ENCODE measurements at places on chromosomes 6 and 20. TPM values are rescaled to one million over a fixed set of nuclear protein-coding genes. Genes with fewer than 3 reads are reported as not detected.

- H3K27ac ChIP-seq, result no peak overlapping the region
- H3K36me3 ChIP-seq, result no peaks in the 10 kb centered on the region
- H3K4me1 ChIP-seq, result no peaks in the 10 kb centered on the region
- no peak for DNase-seq
Observed at GRCh38 chr6:132405143-132405915, 4.1 kb upstream of the MOXD1 start.

GRCh38 chr6:139080255-139080920 lies 51.8 kb downstream of the ABRACL start:
- H3K27me3 ChIP-seq, result no peaks in the 10 kb centered on the region
- no peak for DNase-seq
- H3K4me3 ChIP-seq, result no peak overlapping the region
- H3K27ac ChIP-seq, result no peak overlapping the region

DNA sequence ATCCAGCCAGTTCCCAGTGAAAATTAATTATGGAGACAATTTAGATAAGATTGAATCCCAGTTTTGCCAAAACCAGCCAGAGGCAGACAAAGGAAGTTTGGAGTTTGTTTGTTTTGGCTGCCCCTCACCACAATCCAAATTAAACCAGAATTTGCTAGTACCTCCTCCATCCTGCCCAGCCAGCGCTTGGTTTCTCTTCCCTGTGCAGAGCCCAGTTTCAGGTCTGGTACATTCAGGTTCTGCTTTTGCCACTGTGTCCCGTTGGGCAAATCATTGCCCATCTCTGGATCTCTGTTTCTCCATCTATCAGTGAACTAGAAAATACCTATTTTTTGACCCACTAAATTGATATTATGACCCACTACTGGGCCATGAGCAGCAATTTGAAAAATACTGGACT lies 26.4 kb downstream of the FOXP4 start:
- no peaks in the 10 kb centered on the region for H3K27me3 ChIP-seq
- H3K36me3 ChIP-seq, result no peaks in the 10 kb centered on the region
- peaks cover 5% of the 10 kb centered on the region for H3K4me1 ChIP-seq
- DNase-seq, result no peak

DNA sequence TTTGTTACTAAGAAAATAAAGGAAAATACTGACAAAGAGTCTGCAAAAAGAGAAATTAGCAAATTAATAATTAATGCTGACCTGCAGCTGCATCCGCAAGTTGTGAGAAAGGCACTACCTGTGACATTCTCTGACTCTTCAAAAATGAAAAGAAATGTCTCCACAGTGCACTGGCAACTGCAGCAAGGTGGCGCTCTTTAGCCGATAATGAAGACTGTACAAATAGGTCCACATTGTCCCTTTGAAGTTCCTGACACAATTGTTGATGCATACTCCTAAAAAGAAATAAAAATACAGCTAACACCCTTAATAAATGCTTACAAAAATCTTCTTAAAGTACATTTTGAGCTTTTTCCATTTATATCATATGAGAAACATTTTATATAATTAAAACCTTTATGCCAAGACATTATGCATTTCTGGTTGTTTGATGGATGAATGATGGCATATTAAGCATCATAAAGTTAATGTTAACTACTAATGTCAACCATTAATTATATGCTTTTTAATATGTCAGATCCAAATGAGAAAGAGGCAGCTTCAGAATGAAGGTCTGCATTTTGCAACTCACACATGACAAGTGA lies 96.5 kb downstream of the MMS22L start:
- no peaks in the 10 kb centered on the region for H3K27me3 ChIP-seq
- H3K27ac ChIP-seq, result no peak overlapping the region
- H3K36me3 ChIP-seq, result no peaks in the 10 kb centered on the region

GRCh38 chr6:130617658-130618057 lies 209.5 kb upstream of the SMLR1 start:
- DNase-seq, result no peak
- no peak overlapping the region for H3K27ac ChIP-seq
- no peak overlapping the region for H3K4me3 ChIP-seq
- no peaks in the 10 kb centered on the region for H3K4me1 ChIP-seq

DNA sequence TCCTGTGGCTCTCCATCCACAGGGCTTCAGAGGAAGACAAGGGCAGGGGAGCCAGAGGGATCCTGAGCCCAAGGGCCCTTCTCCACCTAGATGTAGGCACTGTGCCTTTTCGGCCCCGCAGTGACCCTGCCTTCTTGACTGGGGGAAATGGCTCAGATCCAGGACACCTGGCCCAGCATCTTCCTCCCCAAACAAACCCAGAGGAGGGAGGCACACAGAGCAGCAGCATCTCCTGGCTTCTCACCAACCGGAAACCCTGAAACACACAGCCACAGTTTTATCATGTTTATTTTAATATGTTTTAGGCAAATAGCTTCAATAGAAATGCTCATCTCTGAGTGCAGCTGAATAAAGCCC lies 84.5 kb upstream of the LRFN2 start:
- DNase-seq, result no peak
- no peaks in the 10 kb centered on the region for H3K36me3 ChIP-seq
- H3K27me3 ChIP-seq, result no peaks in the 10 kb centered on the region
- no peak overlapping the region for H3K4me3 ChIP-seq
- H3K4me1 ChIP-seq, result no peaks in the 10 kb centered on the region

DNA sequence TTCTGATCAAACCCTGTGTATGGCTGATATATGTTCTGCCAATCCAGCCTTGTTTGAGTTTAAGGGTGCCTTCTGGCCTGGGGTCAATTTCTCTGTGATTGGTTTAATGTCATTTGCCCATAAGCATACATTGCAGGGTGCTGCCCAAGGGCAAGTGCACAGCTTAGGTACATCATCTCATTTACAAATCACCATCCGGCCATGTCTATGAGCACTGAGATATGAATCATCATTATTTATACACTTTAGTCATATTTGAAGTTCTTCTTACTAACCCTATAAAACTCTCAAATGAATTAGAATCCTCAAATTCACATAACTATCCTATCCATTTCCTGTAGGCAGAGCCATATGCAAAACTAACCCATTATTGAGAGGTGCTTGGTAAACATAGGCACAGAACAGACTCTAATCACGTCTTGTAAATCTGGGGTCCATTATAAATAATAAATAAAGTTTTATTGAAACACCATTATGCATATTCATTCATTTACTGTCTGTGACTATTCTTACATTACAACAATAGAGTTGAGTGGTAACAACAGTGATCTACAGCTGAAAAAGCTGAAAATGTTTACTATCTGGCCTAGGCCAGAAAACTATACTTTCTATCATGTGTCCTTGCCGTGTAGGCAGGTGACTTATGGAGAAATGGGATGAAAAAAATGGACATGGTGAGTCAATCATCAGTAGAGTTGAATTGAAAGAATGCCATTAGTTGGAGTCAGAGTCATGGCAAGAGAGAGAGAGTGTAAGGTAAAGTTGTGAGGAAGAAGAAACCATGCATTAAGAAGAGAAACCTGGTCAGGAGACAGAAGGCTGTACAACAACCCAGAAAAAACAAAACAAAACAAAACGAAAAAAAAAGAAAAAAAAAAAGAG lies 25.0 kb downstream of the KCNQ5 start:
- H3K27me3 ChIP-seq, result no peaks in the 10 kb centered on the region
- no peaks in the 10 kb centered on the region for H3K36me3 ChIP-seq

GRCh38 chr6:163872335-163872734 lies 457.8 kb downstream of the QKI start:
- H3K27ac ChIP-seq, result no peak overlapping the region
- no peaks in the 10 kb centered on the region for H3K27me3 ChIP-seq
- no peak for DNase-seq

DNA sequence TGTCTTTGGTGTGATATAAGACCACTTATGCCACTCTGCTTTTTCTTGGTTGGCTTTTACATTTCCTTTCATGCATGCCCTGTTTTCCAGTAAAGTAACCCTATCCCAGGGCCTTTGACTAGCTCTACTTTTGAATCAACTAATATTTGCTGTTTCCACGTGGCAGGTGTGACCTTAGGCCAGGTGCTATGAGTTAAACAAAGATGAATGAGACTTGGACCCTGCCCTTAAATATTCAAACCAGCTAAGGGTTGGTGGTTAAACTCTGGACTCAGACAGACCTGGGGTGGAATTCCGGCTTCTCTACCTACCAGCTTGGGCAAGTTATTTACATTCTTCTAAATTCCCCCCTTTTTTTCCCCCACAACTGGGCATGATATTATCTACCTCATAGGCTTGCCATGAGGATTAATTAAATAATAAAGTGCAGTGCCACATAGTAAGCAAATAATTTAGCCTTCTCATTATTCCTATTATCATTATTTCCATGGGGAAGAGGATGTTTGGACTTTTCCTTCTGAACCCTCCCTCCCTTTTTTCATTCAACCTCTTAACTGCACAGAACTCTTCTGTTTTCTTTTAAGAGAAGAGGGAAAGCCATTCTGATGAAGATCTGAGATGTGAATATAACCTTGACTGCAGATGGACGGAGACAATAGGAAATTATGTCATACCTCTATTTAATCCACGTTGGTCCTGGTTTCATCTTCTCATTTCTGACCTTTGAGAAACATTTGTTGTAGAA lies 143.6 kb upstream of the TNFAIP3 start:
- peak overlapping the region; percentile 79 for H3K27ac ChIP-seq
- peaks cover 11% of the 10 kb centered on the region for H3K4me1 ChIP-seq
- no peak overlapping the region for H3K4me3 ChIP-seq
- no peaks in the 10 kb centered on the region for H3K36me3 ChIP-seq

GRCh38 chr6:45741437-45742171 lies 274.1 kb downstream of the CLIC5 start:
- DNase-seq, result no peak
- no peak overlapping the region for H3K4me3 ChIP-seq
- no peaks in the 10 kb centered on the region for H3K27me3 ChIP-seq
- H3K36me3 ChIP-seq, result no peaks in the 10 kb centered on the region
- no peak overlapping the region for H3K27ac ChIP-seq

DNA sequence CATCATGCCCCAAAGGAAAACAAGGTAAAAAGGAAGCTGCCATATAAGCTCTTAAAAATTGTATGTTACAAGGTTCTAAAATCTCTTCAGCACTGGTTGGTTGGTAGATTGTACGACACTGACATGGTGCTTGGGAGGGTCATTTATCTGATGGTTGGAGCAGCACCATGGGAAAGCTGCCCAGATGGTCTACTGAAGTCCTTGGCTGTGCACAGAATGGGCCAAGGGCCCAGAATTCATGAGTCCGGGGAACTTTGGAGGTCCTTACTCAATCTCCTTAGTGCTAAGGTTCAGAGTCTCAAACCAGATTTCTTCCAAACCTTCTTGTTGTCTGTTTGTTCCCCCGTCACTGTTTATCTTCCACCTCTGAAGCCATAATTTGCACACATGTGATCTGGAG lies 314.4 kb downstream of the ESR1 start:
- peaks cover 18% of the 10 kb centered on the region for H3K36me3 ChIP-seq
- DNase-seq, result no peak
- no peaks in the 10 kb centered on the region for H3K27me3 ChIP-seq
- H3K4me1 ChIP-seq, result no peaks in the 10 kb centered on the region

GRCh38 chr6:15242937-15243614 lies 2.8 kb upstream of the JARID2 start:
- no peak for DNase-seq
- no peaks in the 10 kb centered on the region for H3K36me3 ChIP-seq
- no peaks in the 10 kb centered on the region for H3K4me1 ChIP-seq
- no peak overlapping the region for H3K4me3 ChIP-seq
- no peaks in the 10 kb centered on the region for H3K27me3 ChIP-seq
- H3K27ac ChIP-seq, result no peak overlapping the region

GRCh38 chr6:45982280-45983036 lies 33.2 kb downstream of the CLIC5 start:
- no peak for DNase-seq
- H3K36me3 ChIP-seq, result no peaks in the 10 kb centered on the region
- H3K27me3 ChIP-seq, result no peaks in the 10 kb centered on the region
- H3K4me3 ChIP-seq, result no peak overlapping the region
- no peak overlapping the region for H3K27ac ChIP-seq
- no peaks in the 10 kb centered on the region for H3K4me1 ChIP-seq

GRCh38 chr20:14375416-14375985 lies 38.1 kb upstream of the FLRT3 start:
- H3K36me3 ChIP-seq, result no peaks in the 10 kb centered on the region
- no peak for DNase-seq
- H3K4me3 ChIP-seq, result no peak overlapping the region
- no peak overlapping the region for H3K27ac ChIP-seq
- no peaks in the 10 kb centered on the region for H3K4me1 ChIP-seq

DNA sequence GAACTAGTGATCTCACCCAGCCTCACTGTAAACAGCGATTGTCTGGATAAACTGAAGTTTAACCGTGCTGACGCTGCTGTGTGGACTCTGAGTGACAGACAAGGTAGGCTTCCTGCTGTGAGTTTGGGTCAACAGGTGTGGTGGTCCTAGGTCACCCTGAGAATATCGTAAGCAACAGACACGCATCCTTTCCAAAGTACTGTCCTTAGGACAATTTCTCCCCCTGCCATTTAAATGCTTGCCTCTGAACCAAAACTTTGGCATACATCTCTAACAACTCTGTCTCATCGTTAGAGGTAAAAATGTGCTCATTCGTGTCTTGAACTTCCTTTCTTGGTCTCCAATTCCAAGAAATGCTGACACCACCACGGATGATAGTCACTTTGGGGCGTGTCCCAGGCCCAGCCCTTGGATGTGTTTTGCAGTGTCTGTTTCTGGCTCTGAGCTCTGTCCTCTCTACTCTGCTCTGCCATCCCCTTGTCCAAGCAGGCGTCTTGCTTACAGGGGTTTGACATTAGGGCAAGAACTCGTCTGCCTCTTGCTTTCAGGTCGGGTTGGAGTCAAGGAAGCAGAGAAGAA lies 95.5 kb downstream of the EYA2 start:
- H3K4me3 ChIP-seq, result no peak overlapping the region
- H3K27ac ChIP-seq, result no peak overlapping the region
- no peaks in the 10 kb centered on the region for H3K4me1 ChIP-seq
- H3K27me3 ChIP-seq, result no peaks in the 10 kb centered on the region
- DNase-seq, result no peak
- H3K36me3 ChIP-seq, result no peaks in the 10 kb centered on the region

DNA sequence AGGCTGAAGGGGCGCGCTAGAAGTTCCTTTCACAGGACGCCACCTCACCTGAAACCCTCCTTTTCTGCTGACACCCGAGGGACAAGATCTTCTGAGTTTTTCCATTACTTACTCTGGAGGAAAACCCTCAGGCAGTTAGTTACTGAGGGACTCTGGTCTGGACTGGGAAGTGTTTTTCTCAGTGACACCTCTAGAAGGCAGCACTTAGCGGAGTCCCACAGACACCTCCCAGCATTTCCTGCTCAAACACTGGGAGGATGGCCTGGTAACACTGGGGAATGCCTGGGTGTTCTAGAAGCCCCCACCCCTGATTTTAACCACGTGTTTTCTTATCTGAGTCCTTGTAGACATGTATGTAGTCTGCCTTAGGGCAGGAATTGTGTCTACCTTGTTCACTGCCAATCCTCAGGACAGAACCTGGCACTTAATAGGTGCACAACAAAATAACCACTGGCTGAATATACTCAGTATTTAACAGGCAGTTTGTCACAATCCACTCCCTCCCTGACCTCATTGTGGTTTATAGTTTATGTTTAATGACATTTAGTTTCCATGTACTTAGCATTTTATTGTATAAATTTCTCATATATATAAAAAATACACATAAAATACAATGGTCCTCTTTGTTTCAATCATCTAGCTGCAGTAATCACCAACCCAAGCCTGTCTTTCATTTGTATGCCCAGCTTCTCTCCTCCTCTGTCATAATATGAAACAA lies 4.8 kb downstream of the GSTA3 start:
- H3K27me3 ChIP-seq, result no peaks in the 10 kb centered on the region
- H3K4me1 ChIP-seq, result no peaks in the 10 kb centered on the region
- no peak overlapping the region for H3K27ac ChIP-seq
- no peaks in the 10 kb centered on the region for H3K36me3 ChIP-seq

Gene PNRC1
- 135 TPM for total RNA-seq

Gene ADTRP
- not detected for total RNA-seq

Gene CCN2
- total RNA-seq, result 82.9 TPM

Gene PACSIN1
- 0.37 TPM for total RNA-seq

Gene MMP24
- total RNA-seq, result 1.5 TPM

Gene RNF39
- not detected for total RNA-seq

Gene SIM1
- total RNA-seq, result 0.07 TPM

Gene DEFB132
- total RNA-seq, result not detected

Gene TP53TG5
- total RNA-seq, result not detected

Gene CNBD2
- total RNA-seq, result 1.6 TPM

All from right lobe of liver (tissue), 6 donors.